ENCODE measurements at places on chromosomes 2 and 18.

DNA sequence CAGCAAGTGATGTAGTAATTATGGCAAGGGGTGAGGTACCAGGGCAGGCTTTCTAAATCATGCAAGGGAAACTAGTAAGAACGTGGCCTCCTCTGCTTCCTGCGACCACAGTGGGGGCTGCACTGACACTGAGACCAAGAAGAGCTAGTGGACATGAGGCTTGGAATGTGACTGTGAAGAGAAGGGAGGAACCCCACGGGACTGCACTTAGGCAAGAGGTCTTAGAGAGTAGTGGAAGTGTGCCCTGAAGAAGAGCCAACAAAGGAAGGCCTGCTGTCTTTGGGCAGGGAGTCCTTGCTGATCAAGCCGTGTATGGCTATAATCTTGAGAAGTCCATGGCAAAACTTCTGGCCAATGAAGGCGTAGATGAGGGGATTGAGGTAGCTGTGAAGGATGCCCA is 8.9 kb upstream of the RUFY4 start:
- DNase-seq: no peak

DNA sequence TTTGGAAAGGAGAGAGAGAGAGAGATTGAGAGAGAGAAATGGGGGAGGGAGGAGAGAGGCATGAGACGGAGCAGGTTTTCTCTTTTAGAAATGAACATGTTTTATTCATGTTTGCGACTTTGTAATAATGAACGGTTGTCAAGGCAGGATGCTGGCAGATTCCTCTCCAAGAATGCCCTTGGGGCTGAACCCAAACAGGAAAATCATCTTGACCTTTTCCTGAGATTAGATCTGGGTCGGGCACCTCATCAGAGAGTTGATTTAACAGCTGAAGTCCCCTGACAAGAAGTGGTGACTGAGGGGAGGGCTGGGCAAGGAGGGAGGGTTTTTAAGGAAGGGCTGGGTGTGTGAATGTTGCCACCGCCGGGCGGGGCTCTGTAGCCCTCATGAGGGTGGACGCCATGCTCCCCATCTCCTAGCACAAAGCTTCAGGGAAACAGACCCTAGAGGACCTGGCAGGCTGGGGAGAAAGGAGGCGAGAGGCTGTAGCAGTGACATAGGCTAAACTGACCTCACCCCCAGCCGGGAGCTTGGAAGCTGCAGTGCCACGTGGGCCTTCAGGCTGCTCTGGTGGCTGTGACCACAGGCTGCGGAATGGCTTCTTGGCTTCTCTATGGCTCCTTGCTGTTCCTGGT is 60.0 kb downstream of the LIPG start:
- no peak for DNase-seq

GRCh38 chr2:189851174-189851826 is 67.0 kb downstream of the PMS1 start:
- no peak for DNase-seq

DNA sequence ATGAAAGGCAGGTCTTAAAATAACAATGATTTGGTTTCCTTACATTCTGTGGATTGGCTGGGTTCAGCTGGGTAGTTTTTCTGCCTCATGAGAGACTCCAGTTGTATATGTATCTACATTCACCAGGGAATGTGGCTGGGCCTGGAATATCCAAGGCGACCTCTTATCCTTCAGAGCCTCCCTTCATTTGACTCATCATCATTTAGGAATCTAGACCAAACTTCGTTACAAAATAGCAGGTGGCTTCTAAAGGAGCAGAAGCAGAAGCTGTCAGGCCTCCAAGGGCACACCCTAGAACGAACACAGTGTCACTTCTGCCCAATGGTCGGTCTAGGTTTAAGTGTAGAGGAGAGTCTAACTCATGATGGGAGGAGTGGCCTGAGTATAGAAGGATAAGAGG is 204.2 kb downstream of the EN1 start:
- DNase-seq: no peak

DNA sequence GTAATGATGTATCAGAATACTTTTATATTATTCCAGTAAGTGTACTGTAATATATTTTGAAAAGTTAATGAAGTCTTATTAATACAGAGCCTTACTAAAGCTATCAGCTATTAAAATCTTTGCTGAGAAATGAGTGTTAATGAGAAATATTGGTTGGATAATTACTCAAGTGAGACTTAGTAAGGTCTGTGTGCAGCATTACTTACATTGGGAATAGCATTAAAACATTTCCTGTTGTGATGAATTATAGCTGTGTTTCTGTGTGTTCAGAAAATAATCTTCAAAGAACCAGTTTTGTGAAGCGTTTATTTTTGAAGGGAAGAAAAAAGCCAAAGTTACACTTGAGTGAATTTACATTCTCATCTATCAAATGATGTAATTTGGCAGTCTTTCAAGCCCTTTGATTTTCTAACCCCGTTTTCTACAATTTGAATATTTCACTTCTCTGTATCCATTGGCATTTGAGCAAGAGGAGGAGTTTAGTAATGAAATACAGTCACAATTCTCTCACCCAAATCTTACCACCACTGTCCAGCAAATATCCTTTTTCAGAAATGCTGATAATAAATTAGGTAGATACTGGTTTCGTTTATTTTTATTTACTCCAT is 123.5 kb upstream of the BOD1L2 start:
- DNase-seq: no peak

GRCh38 chr2:218387369-218388194 is 5.5 kb downstream of the SLC11A1 start:
- no peak for DNase-seq

- DNase-seq: no peak
Measured at GRCh38 chr2:160397530-160397865, 96.1 kb downstream of the RBMS1 start.

- no peak for DNase-seq
Measured at GRCh38 chr18:23712445-23712844, 23.2 kb downstream of the LAMA3 start.

- no peak for DNase-seq
Measured at GRCh38 chr2:220057916-220058315, 430.5 kb downstream of the SLC4A3 start.

- DNase-seq: no peak
Measured at GRCh38 chr2:119698246-119698645, 19.2 kb downstream of the TMEM177 start.

- no peak for DNase-seq
Measured at GRCh38 chr2:17644997-17645720, 104.7 kb downstream of the VSNL1 start.

- DNase-seq: no peak
Measured at GRCh38 chr2:16716944-16717343, 51.3 kb upstream of the CYRIA start.

DNA sequence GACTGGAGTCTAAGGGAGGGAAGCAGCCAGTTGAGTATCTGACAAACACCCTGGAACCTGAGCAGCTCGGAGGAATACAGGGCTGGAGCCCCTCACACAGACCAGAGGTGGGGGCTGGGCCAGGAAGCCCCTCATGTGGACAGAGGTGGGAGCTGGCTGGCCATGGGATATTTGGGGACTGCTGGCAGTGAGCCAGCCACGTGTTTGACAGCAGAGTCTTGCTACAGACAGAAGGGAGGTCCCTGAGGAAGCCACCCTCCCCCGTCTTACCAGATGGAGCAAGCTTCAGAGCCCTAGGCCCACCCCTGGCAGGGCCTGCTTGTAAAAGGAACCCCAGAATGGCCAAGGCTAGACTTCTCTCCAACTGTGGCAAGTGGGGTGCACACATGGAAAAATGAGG is 3.6 kb upstream of the MTERF4 start:
- DNase-seq: no peak

- DNase-seq: no peak
Measured at GRCh38 chr2:127637236-127637630, 8.7 kb upstream of the GPR17 start.

- peak; percentile 65 for DNase-seq
Measured at GRCh38 chr18:10057401-10057893, 143.6 kb downstream of the VAPA start.

DNA sequence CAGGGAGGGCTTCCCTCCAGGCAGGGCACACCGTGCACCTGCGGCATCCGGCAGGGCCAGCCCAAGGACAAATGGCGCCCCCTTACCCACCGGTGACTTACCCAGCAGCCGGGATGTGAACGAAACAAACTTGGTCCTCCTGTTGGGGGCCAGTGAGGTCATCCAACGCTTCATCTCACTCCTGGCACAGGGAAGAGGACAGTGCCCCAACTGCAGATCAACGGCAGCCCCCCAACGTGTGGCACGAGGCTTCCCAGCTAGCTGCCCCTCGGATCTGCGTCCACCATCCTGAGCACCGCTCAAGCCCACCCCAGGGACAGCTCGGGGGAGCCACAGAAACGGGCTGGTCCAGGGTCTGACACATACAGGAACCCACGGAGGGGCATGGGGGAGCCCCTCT is 12.0 kb downstream of the SNORC start:
- DNase-seq: no peak

- no peak for DNase-seq
Measured at GRCh38 chr2:42801381-42801780, 9.0 kb upstream of the HAAO start.

GRCh38 chr18:11040823-11041656 is 108.3 kb downstream of the PIEZO2 start:
- DNase-seq: no peak

DNA sequence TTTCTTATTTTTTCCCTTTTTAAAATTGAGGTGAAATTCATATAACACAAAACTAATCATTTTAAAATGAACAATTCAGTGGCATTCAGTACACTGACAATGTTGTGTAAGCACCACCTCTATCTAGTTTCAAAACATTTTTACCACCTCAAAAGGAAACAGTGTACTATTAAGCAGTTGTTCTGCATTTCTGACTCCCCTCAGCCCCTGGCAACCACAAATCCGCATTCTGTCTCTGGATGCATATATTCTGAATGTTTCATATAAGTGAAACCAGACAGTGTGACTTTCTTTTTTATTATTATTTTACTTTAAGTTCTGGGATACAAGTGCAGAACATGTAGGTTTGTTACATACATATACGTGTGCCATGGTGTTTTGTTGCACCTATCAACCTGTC is 19.2 kb upstream of the TANK start:
- no peak for DNase-seq

DNA sequence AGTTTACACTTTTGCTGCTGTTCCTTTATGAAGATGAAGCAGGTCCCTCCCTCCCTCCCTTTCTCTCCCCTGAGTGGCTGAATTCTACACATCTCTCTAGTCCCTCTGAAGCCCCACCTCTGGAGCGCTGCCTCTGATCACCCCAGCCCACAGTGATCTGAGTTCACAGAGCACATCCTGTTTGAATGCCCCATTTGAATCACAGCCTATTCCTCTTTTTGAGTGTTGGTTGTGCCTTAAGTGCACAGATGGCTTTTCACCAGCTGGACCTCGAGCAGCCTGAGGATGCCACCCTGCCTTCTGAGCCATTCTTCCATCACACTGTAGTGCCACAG is 87.1 kb downstream of the ITGB1BP1 start:
- no peak for DNase-seq

Measured in tibial artery (tissue), 4 donors.